ENCODE measurements at places on chromosomes 7 and 10.

DNA sequence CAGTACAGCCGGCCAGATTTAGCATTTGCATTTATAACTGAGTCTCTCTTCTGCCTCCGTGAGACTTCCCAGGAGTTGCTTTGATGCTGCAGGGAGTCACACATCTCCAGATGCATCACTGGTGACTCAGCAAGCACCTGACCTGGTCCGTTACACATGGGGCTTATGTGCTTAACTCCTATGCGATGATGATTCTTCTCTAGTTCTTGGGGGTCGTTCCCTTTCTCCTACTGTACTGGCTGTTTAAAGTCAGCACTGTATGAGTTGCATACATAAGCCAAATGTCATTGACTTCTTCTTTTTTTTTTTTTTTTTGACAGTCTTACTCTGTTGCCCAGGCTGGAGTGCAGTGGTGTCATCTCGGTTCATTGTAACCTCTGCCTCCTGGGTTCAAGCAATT is 13.0 kb upstream of the AKR1E2 start:
- no peak for DNase-seq

- DNase-seq = no peak
Measured at GRCh38 chr10:5723692-5724091, 39.1 kb downstream of the TASOR2 start.

GRCh38 chr7:102061981-102062390 is 224.7 kb upstream of the SH2B2 start:
- no peak for DNase-seq

DNA sequence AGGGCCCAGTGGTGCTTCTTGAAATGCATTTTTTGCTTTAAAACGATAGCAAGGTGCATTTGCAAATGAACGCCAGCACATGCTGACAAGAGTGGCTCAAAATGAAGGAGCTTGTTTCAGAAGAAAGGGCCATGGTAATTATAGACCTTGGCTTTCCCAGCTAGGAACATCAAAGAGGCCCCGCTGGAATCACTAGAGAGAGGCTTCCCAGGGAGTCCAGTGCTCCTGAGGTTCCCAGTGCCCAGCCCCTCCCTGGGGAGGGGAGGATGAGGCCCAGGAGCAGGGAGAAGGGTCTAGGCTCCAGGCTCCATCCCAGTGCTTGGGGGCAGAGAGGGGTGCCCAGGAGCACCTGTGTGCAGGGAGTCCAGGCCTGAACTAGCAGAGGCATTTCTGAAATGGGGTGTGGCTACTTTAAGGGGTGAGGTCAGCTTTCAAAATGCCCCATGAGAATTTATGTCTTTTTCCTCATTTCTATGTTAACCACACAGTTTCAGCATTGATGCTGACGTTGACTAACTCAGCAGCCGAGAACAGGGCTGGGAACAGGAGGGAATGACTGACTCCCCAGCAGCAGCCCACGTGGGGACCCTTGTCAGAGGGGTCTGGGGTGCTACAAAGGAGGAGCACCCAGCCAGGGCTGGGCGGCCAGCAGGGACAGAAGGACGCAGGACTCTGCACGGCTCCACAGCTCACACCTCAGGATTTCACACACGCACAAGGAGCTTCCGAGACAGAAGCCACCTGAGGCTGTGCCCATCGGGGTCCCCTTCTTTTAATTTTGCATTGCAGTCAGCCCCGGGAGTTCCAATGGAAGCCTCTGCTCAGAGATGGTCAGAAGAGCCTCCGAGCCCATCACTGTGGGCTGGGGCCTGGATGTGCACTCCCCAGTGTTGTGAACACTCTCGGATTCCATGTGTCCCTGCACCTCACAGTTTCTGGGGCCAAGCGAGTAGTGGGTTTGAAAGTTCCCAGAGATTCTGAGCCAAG is 570.2 kb downstream of the PTPRN2 start:
- DNase-seq = no peak

DNA sequence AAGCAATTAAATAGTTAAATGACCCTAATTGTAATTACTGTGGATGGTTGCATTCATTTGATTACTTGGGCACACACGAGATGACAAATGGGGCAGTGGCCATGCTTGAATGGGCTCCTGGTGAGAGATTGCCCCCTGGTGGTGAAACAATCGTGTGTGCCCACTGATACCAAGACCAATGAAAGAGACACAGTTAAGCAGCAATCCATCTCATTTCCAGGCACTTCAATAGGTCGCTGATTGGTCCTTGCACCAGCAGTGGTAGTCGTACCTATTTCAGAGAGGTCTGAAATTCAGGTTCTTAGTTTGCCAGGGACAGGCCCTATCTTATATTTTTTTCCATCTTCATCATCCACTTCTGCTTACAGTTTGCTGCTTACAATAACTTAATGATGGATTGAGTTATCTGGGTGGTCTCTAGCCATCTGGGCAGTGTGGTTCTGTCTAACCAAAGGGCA is 8.3 kb downstream of the PCBD1 start:
- DNase-seq = peak; percentile 47

DNA sequence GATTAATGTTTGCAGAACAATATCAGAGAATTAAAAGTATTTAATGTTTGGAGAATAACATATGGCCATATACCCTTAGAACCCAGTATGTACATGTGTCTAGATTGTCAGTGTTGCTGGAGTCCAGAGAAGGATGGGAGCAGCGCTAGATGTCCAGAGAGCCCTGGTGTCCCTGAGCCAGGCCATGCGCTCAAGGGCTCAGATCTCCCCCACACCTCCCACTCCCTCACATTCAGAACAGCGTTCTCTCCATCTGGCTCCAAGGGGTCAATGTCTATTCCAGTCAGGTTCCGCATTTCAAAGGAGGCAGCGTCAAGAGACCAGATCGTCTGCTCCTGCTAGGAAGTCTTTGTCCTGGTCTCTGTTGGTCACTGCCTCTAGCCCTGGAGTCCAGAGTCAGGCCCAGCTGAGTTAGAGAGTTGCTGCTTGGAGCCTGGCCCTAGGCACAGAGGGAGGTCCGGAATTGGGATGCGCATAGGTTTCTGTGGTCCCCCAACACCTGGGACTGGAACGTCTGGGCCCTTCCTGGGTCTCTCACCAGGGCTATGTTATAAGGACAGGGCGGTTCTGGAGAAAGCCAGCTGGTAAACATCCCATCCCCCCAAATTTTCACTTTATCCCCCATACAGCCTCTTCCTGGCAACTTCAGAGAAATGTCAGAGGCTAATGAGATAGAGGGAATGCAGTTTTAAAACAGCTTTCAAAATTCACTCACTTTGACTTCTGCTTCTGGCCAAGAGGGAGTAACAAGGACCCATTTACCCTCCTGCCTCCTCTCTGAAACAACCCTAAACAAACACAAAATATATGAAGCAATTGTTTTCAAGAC is 6.5 kb upstream of the WDR86 start:
- no peak for DNase-seq

GRCh38 chr10:97475936-97476594 is 22.2 kb downstream of the MMS19 start:
- no peak for DNase-seq

GRCh38 chr10:18658271-18659124 is 733 bp upstream of the ARL5B start:
- DNase-seq = no peak

GRCh38 chr10:85642082-85642420 is 724.5 kb downstream of the GRID1 start:
- no peak for DNase-seq

DNA sequence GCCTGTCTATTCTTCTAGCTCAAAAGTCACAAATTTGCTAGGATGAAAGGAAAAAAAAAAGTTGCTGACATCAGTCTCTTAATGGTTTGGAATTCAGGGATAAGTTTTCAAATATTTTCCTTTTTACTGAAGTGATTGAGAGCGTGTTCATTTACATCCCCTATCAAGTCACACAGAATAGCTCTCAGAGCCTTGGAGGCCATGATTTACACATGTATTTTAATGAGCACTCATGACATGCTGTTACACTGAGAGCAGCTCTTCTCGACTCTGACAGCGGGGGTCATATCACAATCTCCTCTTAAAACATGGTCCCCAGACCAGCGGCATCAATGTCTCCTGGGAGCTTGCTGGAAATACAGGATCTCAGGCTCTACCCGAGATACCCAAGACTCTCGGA is 232.7 kb downstream of the POU6F2 start:
- DNase-seq = no peak

DNA sequence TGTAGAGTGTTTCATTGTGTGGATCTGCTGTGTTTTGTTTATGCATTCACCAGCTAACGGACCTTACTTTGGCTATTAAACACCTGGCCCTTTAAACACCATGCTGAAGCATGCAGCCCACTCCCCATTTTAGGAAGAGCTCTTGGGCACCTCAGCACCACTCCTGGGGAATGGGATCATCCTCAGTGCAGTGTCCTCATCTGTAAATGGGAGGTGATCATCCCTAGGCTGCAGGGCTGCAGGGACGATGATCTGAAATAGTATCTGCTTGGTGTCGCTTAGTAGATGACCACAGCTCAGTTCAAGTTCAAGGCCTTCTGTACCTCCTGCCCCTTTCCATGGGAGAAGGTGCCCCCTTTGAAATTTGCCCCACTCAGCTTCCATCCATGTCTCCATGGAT is 229.9 kb downstream of the TCF7L2 start:
- no peak for DNase-seq

DNA sequence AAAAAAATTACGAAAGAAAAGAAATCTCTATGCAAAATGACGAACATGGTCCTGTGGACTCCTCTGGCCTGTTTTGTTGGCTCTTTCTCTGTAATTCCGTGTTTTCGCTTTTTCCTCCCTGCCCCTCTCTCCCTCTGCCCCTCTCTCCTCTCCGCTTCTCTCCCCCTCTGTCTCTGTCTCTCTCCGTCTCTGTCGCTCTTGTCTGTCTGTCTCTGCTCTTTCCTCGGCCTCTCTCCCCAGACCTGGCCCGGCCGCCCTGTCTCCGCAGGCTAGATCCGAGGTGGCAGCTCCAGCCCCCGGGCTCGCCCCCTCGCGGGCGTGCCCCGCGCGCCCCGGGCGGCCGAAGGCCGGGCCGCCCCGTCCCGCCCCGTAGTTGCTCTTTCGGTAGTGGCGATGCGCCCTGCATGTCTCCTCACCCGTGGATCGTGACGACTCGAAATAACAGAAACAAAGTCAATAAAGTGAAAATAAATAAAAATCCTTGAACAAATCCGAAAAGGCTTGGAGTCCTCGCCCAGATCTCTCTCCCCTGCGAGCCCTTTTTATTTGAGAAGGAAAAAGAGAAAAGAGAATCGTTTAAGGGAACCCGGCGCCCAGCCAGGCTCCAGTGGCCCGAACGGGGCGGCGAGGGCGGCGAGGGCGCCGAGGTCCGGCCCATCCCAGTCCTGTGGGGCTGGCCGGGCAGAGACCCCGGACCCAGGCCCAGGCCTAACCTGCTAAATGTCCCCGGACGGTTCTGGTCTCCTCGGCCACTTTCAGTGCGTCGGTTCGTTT is 83.5 kb upstream of the SLF2 start:
- DNase-seq = no peak

DNA sequence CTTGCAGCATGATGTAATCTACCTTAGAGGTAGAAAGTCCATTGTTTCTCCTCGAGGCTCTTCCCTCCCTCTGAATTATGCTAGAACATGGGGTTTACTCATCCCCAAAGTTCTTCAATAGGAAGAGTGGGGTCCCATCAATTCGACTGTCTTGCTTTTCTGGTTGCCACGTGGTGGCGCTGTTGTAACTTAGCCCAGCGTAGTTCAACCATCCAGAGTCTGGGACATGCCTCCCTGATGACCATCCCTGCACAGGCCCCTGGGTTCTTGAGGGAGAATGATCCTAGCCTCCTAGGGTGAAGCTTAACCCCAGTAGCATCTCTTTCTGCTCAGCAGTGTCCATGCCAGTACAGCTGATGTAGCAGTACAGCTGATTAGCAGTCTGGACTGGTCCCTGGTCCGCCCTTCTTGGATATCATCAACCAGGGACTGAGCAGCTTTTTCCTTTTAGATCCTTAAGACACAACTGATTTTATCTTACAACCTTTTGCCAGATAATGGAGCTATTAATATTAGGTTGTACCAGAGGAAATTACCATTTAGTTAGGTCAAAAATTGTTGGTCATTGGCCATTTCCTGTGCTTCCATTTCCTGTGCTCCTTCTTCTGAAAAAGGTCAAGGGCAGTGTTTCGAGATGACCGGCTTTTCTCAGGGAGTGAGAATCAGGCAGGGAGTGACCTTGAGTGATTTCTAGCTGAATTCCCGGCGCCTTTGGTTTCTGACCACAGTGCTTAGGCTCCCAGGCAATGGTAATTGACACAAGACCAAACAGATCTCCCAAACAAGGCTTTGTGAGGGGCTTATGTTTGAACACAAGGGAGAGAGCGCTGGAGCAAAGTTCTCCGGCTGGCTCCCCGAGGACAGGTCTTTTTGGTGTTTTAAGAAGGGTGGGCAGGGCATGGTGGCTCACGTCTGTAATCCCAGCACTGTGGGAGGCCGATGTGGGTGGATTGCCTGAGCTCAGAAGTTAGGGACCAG is 65.4 kb downstream of the TACC2 start:
- DNase-seq = no peak

DNA sequence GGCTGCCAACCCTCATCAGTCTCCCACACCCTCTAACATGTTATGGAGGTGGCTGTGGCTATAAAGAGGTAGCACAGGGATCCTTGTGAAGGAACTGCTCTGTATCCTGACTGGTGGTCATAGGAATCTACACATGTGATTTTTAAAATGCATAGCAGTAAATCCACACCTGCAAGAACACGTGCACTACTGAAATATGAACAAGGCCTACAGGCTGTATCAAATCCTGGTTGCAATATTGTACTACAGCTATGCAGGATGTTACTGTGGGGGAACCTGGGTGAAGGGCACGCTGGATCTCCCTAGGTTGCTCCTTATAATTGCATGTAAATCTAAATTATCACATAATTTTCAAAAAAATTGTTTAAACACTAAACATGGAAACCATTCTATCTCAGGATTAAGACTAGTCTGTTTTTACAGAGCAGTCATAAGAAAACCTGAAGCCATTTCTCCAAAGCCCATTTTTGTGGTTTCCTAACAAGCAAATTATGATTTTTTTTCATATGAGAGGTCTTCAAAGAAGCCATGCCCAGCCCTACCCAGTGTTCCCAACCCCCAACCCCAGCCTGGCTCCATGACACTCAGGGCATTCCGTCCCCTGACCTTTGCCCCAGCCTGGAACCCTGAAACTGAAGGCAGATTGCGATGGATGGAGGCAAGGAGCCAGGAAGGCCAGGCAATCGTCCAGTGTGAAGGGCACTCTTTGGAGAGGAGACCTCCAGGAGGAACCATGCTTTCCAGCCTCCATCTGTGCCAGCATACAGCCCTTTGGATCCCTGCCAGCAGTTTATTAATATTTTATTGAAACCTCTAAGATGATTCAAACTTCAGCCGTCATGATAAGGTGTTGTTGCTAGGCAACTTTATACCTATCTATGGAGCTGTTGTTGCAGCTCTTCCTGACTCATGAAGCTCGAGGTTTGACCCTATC is 161.0 kb downstream of the GRID1 start:
- DNase-seq = no peak

DNA sequence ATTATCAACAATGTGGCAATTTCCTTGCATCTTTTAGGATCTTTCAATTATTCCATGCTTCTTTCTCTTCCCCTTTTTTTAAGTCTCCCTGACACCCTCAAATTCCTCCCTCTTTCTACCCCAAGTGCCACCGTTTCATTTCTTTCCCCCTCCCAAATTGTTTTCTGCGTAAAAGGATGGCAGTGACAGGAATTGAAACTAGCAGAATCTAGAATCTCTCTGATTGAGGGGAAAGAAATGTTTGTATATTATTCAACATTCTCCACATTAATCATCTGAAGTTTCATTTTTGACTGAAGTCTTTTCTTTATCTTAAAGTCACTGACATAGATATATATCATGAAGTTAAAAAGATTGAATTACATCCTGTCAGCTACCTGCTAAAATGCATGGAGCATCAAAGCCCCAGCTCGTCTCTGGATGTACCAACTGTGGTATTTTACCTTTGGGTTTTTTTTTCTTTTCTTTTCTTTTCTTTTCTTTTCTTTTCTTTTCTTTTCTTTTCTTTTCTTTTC is 633.5 kb downstream of the SORCS3 start:
- DNase-seq = no peak

GRCh38 chr10:129035052-129035827 is 431.8 kb upstream of the MGMT start:
- DNase-seq = no peak

All from NCI-H1436 treated with DMSO at 0.1 percent for 48 hours (cell line).